ENCODE measurements at places on chromosomes 2 and 18.
A peak's percentile ranks its signal among the peaks of the same experiment; 100 is the strongest.

DNA sequence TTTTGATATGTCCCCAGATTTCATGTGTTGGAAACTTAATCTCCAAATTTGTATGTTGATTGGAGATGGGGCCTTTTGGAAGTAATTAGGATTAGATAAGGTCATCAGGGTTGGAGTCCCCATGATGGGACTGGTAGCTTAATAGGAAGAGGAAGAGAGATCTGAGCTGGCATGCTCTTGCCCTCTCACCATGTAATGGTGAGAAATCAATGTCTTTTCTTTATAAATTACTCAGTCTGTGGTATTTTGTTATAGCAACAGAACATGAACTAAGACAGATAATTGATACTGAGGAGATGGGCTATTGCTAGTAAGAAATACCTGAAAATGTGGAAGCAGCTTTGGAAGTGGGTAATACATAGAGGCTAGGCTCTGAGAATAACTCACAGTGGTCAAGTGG, 48.0 kb downstream of the CDC42EP3 start:
- no peak for DNase-seq

DNA sequence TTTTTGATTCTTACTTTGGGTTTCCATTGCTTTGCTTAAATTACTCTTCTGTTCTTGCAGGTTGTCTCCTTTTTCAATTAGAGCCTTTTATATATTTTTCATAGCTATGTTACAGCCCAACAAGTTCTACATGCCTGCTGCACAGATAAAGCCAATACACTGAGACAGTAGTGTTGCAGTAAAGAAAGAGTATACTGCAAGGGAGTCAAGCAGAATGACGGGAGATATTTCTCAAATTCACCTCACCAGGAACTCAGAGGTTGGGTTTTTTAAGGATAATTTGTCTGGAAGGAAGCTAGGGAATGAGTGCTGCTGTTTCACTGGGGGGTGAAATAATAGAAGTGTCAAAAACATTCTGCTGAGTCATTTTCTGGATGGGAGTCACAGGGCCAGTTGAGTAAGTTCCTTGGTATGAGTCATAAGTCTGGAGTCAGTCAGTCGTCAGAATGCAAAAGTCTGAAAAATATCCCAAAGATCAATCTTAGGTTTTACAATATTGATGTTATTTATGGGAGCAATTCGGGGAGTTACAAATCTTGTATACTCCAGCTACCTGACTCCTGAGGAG, 193.0 kb upstream of the RGPD4 start:
- no peak for DNase-seq

DNA sequence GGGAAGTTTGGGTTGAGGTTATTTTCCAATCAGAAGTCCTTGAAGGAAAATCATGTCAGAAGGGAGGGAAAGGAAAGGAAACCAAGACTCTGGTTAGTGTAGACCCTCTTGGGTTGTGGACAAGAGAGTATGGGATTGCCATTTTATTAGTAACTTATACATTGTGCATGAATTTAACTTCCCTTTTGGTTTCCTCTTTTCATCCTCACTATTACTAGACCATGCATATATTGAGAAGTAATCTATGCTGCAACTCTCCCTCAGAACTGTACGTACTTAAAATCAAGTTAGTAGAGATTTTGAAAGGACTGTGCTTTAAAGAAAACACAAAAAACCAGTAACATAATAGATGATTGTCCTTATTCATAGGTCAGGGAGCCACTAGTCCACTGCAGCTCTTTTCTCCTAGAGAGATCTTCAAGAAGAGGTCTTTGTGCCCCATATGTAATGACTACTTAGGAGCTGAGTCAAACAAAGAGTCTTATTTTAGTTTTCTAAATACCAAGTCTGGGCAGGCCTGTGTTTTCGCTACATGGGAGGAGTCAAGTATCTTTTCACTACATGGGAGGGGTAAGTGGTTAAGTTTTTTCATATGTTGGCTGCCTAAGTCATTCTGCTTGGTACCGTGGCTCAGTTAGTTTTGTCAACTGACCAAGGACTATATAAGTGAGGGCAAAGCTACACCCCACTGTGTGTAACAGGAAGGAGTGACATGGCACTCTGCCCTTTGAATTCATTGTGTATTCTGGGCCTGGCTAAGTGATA, 25.2 kb upstream of the FAM117B start:
- DNase-seq, result no peak

- peak; percentile 13 for DNase-seq
Observed at GRCh38 chr2:234950730-234951663, 820 bp upstream of the SH3BP4 start.
